B cell (primary cell): ENCODE measurements at places on chromosomes 16 and 17. TPM values are rescaled to one million over a fixed set of nuclear protein-coding genes. Genes with fewer than 3 reads are reported as not detected.

Gene USP43
- 0.07 and 0.30 TPM in 2 replicates for total RNA-seq

Gene TBC1D3C
- 7.3 and 13.5 TPM in 2 replicates for total RNA-seq

Gene FGF11
- 2.8 and 4.6 TPM in 2 replicates for total RNA-seq

Gene C17orf50
- total RNA-seq, result not detected in 2 replicates

Gene ZPBP2
- total RNA-seq, result 1.7 and 2.0 TPM in 2 replicates

DNA sequence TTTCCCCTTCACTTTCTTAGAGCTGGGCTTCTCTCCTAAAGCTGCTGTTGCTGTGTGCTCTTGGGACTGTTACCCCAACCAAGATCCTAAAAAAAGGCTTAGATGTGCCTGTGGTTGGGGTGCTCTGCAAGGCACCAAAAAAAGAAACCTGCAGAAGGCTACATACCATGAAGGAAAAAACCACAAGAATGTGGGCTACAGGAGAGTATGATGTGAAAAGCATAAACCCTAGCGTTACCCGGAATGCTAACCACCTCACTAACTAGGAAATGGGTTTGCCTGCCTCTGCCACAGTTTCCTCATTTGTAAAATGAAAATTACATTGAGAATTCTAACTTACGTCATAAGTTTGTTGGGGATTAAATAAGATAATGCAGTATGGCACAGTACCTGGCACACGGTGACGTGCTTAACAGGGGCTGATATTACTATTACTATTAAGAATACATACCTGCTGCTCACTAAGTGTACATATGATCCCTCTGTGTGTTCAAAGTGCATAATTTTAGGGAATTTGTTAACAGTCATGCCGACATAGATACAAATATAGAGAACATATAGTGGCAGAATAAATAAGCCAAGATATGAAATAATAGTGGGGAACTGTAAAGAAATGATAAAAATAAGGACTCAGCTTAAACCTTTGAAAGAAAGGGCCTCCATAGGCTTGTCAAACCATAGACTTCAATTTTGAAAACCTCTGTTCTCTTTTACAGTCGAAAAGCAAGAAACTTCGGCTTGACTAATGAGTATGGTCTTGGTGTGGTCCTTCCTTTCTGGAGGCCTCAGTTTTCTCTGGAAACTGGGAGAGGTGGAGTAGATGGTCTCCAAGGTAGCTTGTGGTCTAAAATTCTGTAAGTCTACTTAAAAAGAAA is 177.8 kb upstream of the TBX2 start:
- DNase-seq, result peak; percentile 6

- DNase-seq, result no peak
Observed at GRCh38 chr17:2090804-2091534, 36.1 kb downstream of the HIC1 start.

DNA sequence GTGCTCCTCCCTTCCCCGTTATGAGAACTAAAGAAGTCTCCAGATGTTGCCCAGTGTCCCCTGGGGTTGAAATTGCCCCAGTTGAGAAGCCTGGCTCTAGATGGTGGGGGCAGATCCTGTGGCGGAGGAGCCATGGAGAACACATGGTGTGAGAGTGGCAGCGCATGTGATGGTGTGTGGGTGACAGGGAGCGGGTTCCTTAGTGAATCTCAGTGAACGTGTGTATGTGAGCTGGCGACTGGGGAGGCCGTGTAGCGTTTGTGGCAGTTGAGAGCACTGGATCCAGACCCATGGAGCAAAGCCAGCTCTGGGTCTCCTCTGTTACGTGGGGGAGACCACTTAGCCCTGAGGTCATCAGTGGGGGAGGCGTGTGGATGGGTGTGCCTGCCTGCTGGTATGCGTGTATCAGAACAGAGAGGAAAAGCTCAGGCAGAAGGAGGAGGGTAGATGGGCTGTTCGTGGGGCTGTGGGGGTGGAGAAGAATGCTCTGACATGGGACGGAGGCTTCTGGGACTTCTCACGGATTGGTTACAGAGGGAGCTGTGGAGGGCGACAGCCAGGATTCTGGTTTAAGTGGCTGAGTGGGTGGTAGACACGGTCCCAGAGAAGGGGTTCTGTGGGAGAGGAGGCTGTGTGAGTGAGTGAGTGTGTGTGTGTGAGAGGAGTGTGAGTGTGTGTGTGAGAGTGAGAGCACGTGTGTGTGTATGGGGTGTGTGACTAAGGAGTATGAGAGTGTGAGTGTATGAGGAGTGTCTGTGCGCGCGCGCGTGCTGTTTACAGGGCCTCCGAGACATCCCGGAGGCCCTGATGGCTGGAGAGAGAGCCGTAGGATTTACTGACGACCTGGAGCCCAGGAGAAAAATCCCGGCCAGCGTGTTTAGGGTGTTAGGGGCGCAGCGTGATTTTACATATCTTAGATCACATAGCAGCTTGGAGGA is 193.8 kb downstream of the SNX29 start:
- no peak for DNase-seq

GRCh38 chr16:79041206-79041605 is 559.3 kb downstream of the MAF start:
- no peak for DNase-seq

DNA sequence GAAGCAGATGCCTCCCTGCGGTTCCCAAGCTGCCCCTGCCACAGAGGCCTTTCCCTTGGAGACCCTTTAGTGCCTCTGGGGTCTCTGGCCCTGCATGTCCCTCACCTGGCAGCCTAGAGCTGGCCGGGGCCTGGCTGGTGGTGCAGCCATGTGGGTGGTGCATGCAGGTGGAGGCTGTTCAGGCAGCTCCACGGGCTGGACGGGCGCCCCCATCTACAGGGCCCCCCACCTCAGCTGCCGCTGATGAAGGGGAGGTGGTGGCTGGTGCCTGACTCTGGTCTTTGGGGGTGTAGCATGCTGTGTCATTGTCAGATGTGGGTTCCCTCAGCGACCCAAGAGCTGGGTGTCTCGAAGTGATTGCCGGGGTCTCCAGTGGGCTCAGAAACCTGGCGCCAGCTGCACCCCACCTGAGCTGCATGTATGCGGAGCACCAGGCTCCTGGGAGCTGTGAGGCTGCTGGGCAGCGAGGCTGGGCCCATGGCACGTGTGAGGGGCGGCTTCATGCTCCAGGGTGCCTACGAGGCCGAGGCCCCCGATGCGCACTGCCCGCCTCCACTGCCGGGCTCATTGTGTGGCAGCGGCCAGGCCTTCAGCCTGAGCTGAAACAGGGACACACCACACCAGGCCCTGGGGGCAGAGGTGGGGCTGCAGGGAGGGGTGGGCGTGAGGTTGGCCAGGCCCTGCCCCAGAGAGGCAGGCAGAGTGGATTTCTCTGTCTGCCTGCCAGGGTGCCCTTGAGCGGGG is 57.0 kb downstream of the BAIAP2 start:
- DNase-seq, result no peak

DNA sequence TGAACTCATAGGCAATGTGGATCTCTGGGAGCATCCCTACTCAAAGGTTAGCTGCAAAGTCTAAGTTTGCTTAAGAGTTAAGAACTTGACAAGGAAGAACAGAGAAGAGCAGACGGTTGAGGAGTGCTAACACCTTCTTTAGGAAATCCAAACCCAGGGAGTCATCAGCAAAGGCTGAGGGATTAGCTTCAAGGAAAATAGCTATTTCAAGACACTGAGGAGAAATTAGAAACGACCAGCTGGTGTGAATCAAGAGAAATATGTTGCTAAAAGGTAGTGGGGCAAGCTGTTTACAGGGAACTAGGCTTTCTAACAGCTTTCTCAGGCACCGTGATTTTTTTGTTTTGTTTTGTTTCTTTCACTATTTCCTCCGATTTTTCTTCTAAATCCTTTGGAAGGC is 90.7 kb downstream of the CDH8 start:
- DNase-seq, result no peak

DNA sequence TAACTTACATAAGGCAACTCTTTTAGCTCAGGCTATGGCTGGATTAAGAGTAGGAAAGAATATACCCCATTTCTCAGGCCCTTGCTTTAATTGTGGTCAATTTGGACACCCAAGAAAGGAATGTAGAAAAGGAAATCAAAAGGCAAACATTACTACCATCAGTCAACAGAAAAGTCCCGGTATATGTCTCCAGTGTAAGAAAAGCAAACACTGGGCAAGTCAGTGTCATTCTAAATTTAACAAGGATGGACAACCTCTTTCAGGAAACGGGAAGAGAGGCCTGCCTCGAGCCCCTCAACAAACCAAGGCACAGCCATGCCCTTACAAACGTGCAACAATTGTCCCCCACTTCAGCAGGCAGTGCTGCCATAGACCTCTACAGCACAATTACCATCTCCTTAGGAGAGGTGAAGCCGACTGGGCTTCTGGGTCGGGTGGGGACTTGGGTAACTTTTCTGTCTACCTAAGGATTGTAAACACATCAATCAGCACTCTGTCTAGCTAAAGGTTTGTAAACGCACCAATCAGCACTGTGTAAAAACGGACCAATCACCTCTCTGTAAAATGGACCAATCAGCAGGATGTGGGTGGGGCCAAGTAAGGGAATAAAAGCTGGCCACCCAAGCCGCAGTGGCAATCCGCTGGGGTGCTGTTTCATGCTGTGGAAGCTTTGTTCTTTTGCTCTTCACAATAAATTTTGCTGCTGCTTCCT is 12.4 kb downstream of the MRPL58 start:
- no peak for DNase-seq

DNA sequence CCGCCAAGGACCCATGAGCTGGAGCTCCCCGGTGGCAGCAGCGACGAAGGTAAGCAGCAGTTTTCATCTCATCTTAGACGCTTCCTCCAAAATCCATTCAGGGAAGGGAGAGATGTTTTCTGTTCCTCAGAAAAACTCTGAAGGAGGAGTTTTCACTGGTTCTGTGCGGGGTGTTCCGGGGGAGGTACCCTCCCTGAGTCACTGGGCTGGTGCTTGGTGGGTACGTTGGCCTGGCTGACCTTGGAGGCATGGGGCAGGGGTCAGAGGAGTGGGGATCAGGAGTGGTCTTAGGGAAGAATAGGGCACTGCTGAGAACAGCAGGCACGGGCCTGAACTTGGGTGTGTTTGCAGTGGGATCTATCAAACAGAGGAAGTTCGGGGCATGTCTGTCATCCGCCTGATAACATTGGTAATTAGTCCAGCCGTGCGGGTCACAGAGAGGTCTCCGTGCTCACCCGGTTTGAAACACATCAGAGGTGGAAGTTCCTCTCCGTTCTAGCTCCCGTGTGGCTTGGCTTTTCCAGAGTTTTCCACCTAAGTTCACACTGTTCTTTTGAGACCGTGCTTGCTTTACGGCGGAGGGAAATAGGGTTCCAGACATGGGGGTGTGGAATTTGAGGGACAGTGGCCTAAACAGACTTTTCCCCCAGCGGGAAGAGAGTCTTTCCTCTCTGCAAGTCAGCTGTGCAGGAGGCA is 59.6 kb upstream of the CIBAR2 start:
- DNase-seq, result no peak

DNA sequence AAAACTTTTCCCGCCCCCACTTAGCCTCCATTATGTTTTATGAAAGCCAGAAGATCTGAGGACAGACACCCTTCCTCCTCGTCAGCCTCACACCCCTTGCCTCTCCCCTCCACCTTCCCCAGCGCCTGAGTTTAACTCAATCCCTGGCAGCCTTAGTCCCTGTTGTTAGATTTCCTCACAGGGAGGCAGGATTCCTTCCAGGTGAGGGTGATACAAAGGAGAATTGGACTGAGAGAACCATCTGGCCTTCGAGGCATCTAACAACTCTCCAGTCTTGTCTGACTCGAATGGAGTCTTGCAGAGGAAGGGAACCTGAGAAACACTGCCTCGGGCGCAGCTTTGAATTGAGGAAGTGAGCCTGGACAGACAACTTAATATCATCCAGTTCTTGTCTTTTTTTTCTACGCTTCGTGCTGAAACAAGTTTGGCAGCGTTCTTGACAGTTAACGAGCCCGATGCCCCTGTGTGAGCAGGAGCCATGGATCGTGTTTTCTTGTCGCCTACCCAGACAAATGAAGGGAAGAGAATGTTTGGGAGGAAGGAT is 1.3 kb upstream of the ZNF768 start:
- DNase-seq, result peak; percentile 87

DNA sequence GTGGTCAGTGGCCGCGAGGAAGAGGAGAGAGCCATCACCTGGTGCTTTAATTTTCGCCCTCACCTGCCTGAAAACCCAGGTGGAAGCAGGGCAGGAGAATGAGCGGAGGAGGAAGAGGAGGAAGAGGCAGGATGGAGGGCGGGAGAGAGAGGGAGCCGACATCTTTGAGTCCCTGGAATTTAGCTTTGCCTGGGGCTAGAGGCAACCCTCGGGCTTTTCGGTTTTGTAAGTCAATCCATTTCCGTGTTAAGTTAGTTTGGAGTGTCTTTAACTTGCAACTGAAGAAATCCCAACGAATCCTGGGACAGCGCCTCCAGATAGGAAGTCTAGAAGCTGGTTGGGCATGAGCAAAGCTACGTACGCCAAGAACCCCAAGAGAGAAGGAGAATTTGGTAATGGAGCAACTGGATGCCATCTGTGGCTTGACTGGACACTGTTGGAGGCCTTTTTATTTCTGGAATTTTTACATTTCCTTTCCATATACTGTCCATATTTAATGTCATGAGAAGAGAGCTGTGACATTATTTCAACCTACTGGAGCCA is 36.9 kb upstream of the ATP2A3 start:
- DNase-seq, result no peak

DNA sequence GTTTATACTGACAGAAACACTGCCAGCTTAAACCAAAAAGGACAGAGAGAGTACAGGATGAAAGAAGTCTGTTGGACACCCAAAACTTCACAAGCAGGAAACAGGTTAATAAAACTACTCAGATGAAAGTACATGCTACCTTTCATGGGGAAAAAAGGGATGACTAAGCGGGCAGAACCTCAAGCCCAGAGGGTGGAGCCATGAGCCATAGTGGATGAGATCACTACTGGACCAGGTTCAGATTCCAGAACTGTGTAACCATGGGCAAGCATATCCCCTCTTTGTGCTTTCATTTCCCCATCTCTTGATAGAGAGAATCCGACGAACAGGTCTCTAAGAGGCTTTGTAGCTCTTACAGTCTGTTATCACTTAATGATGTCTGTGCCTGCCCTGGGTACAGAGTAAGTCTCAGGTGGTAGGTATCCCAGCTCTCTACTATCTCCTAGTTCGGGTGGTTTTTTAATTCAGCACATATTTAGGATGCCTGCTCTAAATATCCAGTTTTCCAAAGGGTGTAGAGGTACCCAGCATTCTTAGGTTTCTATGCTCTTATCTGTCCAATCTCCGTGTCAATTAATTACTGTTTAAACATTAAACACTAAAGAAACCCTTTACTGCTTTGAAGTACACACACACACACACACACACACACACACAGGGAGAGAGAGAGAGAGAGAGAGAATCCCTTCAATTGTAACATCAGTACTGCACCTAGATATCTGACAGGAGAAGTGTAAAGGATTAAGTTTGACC is 206.7 kb downstream of the ZNF423 start:
- DNase-seq, result no peak

DNA sequence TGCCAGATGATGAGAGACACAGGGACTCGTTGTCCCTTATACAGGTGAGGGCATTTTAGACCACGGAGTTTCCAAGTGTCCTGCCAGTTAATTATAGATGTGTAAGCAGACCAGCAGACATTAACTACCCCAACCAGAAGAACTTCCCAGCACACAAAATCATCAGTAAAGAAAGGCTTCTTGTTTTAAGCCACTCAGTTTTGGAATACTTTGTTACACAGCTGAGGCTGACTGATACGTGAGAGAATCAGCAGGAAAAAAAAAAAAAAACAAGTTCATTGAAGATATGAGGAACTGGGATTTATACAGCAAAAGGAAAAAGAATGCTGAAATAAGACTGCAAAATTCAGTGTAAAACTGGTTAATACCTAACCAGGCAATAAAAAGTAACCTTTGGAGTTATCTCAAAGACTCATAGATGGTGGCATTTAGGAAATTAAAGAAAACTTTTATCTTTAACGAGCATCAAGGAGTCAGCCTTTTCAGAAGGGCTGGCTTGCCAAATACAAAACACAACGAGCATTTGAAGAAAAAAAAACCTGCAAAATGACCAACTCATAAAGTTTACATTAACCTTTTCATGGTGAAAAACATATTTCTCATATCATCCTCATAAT is 28.1 kb downstream of the TMEM238L start:
- no peak for DNase-seq

GRCh38 chr17:29615492-29616299 is 7.0 kb downstream of the CORO6 start:
- DNase-seq, result peak; percentile 87
